ENCODE measurements at places on chromosomes 3 and 15.

GRCh38 chr3:173397161-173398110 lies at the start of gene NLGN1:
Gene NLGN1 (plus strand): TSS chr3:173397744.
- DNase-seq, result peak; percentile 57

GRCh38 chr15:74724570-74725224 lies 631 bp downstream of the CYP1A1 start:
- DNase-seq, result no peak

- no peak for DNase-seq
Observed at GRCh38 chr3:194809382-194809781, 123.7 kb downstream of the FAM43A start.

DNA sequence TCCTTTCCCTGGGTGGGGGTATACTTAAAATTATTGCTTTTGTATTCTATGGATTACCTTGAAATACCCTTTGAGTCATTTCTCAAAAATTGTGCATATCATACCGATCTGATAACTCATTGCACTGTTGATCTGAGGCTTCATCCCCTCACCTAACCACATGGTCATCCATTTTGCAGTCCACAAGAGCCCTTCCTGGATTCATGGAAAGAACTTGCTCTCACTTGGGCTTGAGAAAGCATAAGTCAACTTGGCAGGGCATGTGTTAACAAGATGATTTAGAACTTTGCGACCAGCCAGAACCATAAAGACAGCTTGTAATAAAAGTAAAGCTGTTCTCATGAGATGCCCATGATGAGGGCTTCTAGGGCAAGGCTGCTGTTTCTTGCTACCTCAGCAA lies 22.2 kb downstream of the MME start:
- no peak for DNase-seq

- DNase-seq, result no peak
Observed at GRCh38 chr3:46017720-46018119, 9.6 kb downstream of the XCR1 start.

DNA sequence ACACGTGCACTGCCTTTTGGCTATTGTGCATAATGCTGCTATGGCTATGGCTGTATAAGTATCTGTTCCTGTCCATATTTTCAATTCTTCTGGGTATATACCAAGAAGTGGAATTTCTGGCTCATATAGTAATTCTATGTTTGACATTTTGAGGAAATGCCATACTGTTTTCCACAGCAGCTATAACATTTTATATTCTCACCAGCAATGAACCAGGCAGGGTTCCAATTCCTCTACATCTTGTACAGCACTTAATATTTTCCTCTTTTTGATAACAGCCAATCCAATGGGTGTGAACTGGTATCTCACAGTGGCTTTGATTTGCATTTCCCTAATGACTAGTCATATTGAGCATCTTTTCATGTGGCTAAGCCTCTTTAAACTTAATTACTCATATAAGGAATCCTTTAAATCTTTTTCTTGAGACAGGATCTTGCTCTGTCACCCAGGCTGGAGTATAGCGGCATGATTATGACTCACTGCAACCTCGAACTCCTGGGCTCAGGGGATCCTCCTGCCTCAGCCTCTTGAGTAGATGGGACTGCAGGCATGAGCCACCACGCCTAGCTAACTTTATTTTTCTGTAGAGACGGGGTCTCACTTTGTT lies 38.1 kb upstream of the IGDCC4 start:
- no peak for DNase-seq

- DNase-seq, result peak; percentile 47
Observed at GRCh38 chr3:13951184-13951583, 71.3 kb upstream of the WNT7A start.

All from mucosa of descending colon (tissue), 3 donors.